ENCODE measurements at places on chromosomes 2 and 18.

GRCh38 chr2:113765276-113765675 lies 8.8 kb upstream of the SLC35F5 start:
- no peak for DNase-seq

- no peak for DNase-seq
Observed at GRCh38 chr18:24041691-24042090, 27.1 kb downstream of the TTC39C start.

- DNase-seq: no peak
Observed at GRCh38 chr18:55419132-55419946, 168.7 kb downstream of the TCF4 start.

- peak; percentile 21 for DNase-seq
Observed at GRCh38 chr18:32735781-32736180, 37.0 kb downstream of the KLHL14 start.

GRCh38 chr2:71816815-71817214 lies 330.8 kb downstream of the CYP26B1 start:
- no peak for DNase-seq

- no peak for DNase-seq
Observed at GRCh38 chr2:111239107-111239506, 118.4 kb downstream of the BCL2L11 start.

DNA sequence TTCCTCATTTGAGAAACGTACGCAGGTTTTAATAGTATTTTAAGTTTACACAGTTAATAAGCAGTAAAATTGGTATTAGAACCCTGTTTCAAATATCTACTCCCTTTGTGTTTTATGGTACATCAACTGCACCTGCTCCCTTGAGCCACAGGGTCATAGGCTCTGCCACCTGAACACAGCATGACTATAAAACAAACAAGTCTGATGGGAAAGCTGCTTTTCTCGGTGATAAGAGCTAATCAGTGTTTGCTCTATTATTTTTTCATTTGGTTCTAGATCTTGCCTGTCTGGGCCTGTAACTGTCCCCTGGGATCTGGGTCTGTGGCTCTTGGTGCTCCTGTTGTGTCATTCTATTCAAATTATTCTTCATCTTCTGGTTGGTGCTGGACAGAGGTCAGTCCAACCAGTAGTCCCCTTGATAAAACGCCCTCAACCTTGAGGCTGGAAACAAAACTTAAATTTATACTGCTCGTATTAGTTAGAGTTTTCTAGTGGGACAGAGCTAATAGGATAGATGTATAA lies 314.8 kb upstream of the LRP1B start:
- DNase-seq: no peak

DNA sequence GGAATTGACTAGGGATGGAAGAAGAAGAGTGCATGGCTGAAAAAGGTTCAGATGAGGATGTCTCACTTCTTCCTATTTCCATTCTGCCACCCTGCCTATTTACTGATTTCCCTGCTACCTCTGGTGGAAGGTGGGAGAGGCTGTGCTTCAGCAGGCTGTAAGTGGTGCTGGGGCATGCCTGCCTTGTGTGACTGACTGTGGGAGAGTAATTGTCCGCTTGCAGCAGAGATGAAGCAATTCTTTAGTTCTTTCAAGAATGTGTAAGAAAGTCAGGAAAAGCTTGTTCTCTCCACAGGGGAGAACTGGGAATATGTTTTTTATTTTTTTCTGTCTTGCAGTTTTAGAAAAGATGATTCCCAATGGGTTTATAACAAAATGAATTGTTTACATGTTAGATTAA lies 72.5 kb upstream of the NYAP2 start:
- no peak for DNase-seq

DNA sequence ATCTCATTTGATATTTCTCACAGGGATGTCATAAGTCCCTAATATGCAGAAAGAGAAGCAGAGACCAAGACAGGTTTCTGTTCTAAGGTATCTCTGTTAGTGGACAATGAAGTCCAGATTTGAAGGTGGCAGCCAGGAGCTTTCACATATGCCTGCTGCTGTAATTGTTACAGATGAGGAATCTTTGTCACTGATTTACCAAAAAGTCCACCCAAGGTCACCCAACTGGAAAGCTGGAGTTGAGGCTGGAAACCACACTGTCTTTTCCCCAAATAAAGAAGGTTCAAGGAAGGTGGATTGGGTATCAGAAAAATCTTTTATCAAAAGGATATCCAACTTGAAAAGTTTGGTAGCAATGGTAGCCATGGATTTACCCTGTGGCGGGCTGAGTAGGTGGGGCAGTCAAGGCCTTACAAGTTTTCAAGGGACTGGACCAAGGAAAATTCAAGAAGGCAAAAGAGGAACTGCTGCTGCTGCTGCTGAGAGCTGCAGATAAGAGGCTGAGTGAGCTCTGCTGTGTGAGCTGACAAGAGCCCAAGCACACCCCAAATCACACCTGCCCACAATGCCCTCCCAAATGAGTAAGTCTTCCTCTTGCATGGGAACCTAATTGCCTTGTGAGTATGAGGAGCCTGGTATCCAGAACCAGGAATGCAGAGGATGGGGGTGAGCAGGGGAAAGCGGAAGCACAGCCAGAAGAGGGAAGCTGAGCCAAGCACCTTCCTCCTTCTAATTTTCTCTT lies 241.2 kb downstream of the ANAPC1 start:
- no peak for DNase-seq

DNA sequence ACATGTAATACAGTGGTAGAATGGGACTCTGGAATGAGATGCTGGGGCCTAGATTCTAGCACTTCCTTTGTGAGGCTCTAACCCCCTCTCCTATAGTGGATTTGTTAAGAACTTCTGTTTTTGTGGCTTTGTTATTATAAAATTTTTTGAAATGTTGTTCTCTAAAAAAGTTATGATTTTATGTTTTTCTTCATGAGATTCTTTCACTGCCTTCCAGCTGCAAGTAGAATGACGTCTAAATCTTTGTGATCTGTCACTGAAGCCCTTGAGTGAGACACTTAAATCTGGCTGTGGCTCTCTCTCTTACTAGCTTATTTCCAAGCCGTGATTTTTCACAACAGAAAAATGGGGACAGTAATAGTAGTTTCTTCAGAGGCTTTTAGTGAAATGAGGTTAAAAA lies 1.6 kb downstream of the CASP8 start:
- no peak for DNase-seq

GRCh38 chr2:8107621-8108378 lies 574.1 kb upstream of the ID2 start:
- no peak for DNase-seq

DNA sequence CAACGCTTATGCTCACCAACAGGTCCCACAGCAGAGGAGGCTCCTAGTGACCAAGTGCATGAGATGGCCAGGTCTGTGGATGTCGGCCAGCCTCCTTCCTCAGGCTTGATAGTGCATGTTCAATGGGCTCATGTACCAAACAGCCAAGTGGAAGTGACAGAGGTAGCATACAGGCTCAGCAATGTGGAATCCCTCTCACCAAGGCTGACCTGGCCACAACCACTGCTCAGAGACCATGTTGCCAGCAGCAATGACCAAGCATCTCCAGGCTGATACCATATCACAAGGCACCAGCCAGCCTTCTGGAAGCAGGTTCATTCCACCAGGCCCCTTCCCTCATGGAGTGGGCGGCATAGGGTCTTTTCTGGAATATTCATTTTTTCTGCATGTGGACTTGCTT lies 61.5 kb downstream of the REEP1 start:
- no peak for DNase-seq

- no peak for DNase-seq
Observed at GRCh38 chr2:95308426-95308990, 11.4 kb downstream of the KCNIP3 start.

DNA sequence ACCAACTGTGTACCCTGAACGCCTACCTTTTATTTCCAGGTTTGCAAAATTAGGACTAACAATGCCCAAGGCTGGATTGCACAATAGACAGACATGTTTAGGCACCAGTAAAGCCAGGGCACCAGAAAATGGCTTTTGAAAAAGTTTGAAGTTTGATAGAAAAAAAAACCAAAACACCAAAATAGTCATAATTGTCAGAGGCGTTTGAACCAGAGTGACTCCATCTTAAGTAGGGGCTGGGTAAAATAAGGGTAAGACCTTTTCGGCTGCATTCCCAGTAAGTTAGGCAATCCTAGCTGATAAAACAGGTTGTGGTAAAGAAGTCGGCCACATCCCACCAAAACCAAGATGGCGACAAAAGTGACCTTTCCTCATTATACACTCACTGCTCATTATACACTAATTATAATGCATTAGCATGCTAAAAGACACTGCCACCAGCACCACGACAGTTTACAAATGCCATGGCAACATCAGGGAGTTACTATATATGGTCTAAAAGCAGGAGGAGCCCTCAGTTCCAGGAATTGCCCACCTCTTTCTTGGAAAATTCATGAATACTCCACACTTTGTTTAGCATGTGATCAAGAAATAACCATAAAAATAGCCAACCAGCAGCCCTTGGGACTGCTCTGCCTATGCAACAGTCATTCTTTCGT lies 105.1 kb upstream of the MSH2 start:
- DNase-seq: no peak

GRCh38 chr2:240947607-240948006 lies 41.5 kb downstream of the CROCC2 start:
- no peak for DNase-seq

DNA sequence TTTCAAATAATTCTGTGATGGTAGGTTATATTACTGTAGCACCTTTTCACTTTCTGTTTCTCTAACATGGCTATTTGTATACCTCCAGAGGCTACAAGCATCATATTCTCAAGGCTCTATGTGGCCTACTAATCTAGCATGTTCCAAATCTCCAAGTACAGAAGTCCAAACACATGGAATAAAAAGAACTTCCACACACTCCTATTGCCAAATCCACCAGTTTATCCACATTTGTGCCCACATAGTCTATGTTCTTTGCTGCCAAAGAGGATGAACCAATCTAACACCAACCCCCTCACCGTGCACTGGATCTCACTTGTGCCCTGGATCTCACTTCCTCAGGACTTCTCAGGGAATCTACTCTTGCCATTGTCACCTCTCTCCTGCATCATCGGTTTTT lies 247.3 kb upstream of the RBBP8 start:
- no peak for DNase-seq

DNA sequence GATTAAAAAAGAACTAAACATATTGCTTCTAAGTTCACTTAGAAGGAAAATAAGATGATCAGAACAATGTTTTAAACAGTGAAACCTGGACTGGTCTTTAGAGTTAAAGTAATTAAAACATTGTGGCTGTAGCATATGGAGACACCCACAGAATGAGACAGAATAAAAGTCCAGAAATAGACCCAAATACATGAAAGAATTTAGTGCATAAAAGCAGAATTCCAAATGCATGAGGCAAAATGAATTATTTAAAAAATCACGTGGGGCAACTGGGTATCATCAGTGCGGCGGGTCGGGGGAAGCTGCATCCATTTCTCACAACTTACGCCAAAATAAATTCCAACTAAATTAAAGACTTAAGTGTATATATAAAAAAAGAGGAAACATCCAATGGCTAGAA lies 12.1 kb downstream of the RNF149 start:
- no peak for DNase-seq

DNA sequence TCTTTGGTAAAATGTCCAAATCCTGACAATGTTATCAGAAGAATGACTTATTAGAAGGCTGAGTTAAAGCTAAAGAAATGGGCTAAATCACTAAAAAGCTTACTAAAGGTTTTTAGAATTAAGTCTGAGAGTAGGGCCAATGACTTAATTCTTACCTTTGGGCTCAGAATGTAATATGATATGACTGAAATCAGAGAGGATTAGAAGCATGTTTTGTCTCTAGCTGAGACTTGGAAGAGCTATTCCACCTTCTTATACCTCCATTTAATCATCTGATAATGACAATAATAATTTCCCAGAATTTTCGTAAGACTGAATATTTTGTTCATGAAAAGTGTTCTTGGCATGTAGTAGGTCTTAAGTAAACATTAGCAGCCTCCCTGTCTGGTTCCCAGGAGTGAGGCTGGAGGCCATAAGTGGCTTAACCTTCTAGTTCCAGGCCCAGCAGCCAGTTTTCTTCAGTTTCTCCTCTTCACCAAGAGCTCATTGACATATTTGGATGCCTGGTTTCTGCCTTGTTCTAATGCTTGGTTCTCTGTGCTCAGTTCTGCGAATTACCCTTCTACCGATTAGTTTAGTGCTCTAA lies 25.5 kb upstream of the E2F6 start:
- no peak for DNase-seq

- no peak for DNase-seq
Observed at GRCh38 chr2:8456151-8457091, 225.4 kb upstream of the ID2 start.

DNA sequence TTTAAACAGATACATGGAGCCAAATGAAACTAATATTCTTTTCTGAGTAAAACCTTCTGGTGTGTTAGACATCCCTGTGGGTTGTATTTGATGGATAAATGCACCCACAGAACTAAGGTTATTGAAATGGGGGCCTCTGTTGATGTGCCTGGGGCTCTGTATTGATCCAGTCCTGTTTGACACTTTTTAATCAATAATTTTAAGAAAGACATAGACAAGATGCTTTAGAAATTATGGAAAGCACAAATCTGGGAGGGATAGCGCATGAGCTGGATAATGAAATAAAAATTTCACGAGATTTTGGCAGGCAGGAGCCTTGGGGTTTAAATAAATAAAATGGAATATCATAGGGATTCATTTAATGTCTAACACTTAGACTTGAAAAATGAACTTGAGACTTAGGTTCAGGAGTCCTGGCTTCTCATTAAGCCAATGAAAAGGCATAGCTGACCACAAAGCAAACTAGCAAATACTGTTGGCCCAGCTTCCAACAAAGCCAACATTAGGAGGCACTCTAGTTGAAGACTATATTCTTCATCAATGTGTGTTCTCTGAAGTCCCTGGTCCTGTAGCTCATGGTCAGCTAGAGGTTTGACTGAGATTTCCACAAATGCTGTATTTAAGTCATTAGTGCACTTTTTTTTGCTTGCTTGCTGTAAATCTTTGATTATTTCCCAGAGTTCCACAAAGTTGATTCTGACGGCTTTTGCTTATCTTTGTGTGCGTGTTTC lies 64.2 kb upstream of the SH3RF3 start:
- DNase-seq: no peak

DNA sequence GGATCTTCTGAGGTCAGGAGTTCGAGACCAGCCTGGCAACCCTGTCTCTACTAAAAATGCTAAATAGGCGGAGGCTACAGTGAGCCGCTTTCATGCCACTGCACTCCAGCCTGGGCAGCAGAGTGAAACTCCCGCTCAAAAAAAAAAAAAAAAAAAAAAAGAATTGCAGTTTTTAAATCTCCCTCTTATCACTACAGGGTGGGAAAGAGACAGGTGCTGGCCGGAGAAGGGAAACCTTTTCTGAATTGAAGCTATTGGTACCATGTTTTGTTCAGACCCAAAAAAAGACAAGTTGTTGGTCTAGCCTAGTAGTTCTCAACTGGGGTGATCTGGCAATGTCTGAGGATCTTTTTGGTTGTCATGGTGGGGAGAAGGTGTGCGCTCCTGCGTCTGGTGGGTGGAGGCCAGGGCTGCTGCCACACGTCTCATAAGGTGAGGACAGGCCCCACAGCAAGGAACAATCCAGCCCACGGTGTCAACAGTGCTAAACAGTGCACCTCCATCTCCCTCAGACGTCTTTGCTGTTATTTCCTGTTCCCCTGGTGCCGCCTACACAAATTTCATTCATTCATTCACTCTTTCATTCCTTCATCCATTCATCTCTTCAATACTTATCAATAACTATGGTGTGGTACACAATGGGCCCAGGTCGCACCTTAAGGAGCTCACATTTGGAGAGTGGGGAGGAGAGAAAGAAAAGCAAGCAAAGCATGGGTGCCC lies 28.8 kb upstream of the ODC1 start:
- no peak for DNase-seq
